ENCODE measurements at places on chromosomes 11 and 22.

- no peak for DNase-seq
These were observed 17.5 kb upstream of the SYT7 start for GRCh38 chr11:61598374-61598773.

- no peak for DNase-seq
These were observed 65.3 kb downstream of the ARL14EP start for GRCh38 chr11:30387891-30388861.

DNA sequence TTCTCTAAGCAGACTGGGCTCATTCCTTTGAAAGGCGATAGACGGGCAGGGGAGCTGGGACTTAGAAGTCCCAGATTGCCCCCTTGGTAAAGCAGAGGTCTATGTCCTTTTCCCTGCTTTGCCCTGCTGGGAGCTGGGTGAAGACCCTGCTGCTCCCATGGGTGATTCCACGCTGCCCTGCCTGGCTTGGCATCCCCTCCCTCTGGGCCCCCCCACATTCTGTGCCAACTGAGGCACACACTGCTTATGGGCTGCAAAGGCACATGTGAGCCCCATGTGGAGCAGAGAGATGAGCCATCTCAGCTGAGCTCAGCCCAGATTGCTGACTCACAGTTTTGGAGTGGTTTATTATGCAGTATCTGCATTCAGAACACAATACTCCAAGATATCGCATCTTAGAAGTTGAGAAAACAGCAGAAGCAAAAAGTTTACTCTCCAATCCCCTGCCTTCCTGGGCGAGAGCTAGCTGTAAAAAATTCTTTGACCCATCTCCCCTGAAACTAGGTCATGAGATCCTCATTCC lies 127.2 kb downstream of the ST3GAL4 start:
- no peak for DNase-seq

- no peak for DNase-seq
These were observed at the start of gene SCUBE2 for GRCh38 chr11:9091044-9091922. SCUBE2 (minus strand) TSS chr11:9091599; CDS start chr11:9091528, 71 bp downstream.

DNA sequence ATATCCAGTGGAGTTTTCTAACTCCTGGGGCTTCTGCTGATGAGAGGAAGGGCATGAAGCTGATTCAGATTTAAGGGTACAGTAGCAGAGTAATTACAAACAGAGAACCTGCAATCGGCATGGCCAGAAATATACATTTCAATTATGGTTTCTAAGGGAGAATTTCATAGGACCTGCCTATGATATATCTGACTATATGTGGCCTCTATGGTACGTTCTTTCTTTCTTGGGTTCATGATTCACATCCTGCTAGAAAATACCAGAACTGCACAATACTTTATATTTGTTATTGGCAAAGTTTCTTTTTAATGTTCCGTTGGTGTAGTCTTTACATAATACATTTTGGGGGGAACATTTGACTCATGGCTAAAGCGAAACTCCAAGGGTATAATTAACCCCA lies 63.1 kb upstream of the TTC12 start:
- no peak for DNase-seq

DNA sequence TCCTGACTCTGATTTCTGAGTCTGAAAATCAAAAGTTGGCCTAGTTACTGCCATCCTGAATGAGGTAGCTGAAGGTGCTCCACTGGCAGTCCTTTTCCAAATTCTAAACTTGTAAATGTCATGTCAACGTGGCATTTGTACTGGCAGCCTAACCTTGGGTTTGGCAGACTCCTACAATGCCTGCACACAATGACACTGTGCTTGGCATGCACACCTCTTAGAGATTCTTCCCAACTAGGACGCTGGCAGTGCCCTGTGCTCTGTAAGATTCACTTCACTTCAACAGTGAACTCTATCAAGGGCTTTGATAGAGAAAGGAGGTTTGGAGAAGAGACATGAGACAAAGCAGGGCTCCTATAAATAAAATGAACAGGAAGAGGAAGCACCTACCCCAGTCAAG lies 21.9 kb upstream of the PPP2R1B start:
- DNase-seq: no peak

DNA sequence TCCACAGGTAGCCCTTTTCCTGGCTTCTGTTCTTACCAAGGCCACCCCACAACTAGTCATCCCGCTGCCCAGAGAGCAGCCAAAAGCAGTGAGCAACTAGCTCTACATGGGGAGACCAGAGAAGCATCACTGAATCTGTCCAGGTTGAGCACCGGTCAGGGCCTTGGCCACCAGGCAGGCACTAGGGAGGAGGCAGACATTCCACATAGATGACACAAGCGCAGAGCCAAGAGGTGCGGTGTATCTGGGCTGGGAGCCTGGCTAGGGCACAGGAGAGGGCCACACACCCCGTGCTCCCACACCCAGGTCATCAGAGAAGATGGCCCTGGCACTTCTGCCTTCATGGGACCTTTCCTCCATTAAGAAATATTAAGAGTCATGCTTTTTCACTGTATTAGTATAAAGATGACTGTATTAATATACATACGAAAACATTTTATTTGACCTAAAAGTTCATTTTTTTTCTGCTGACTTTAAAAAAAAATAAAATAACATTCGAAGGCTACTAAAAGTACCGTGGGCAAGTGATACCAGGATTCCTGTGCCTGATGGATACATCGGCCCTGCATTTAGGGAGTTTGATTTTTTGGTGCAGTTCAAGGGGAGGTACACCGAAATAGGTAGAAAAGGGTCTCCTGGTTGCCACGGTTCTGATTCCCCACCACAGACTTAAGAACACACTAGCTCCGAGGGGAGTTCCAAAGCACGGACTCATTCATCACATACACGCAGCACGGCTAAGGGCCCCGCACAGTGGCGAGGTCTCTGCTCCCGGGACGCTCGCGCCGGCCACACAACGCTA lies 1.2 kb downstream of the DGCR2 start:
- no peak for DNase-seq

- no peak for DNase-seq
These were observed 142.4 kb downstream of the APIP start for GRCh38 chr11:34773826-34774225.

DNA sequence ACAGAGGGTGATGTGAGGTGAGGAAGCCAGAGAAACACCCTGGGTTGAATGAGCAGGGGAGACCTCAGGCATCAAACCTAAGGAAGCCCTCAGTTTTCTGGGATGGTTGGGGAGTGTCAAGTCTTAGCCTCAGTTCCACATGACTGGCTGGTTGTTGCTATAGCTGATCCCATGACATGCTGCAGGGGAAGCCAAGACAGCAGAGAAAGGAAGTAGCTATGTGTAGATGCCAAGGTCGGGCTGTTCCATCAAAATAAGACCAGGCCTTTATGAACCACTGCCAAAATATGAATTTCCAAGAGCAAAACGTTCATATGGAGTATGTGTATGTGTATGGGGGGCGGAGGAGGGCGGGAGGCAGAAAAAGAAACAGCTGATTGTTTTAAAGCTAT lies 11.6 kb downstream of the CD59 start:
- no peak for DNase-seq

DNA sequence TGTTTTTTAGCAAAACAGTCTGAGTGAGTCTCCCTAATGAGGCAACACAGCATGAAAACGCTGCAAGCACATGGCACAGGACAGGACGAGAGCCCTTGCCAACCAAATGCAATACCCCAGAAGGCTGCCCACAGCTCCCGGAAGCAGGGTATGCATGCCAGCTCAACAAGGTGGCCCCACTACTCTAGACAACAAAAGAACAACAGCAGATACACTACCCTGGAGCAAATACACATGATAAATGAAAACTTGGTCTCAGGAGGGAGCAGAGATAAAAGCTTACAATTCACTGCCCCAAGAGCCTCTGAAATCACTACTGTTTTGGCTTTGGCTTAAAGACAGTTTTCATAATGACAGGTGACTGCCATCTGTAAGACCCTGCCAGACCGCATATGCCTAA lies 785.4 kb upstream of the API5 start:
- no peak for DNase-seq

DNA sequence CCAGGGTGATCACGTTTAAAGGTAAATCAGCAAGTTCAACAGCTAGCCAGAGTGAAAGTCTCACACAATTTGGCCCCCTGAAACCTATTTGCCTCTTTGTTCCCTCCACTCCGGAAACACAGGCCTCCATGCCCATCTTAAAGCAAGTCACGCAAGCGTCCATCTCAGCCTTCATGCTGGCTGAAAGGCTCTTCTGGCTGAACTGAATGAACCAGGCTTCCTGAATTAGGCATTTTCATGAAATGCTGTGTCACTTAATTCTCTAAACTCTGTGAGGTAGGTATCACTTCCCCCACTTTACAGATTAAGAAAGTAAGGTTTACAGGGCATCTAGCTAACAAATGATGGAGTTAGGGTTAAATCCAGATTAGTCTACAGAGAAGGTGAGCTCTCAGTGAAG lies 1.4 kb downstream of the SLC25A17 start:
- no peak for DNase-seq

- DNase-seq: no peak
These were observed 3.1 kb downstream of the PKDREJ start for GRCh38 chr22:46260038-46260437.

DNA sequence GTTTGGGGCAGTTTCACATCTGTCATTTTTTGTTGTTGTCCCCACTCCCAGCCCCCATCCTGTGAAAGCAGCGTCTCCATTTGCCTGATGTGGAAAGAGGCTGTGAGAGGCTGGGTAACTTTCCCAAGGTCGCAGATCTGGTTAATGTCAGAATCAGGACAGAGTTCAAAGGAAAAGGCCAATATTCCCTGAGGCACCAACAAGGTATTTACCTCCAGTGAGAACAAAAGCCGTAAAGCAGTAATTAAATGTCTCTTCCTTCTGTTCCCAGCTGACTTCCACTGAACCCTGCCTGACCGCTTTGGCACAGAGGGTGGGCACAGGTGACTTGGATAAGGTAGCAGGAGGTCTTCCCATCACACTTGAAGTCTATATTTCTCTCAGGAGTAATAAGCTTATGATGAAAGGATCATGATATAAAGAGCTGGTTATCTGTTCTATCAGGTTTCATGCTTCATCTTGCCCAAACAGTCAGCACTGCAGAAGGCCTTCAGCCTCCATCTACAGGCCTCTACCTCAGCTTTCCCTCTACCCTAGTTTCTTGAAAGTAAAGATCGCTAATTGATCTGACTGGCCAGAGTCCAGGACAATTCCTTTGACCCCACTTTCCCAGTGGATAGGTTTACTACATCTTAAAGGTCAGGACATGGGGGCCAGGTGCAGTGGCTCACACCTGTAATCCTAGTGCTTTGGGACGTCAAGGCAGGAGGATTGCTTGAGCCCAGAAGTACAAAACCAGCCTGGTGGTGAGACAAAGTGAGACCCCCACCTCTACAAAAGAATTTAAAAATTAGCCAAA lies 9.4 kb downstream of the C11orf91 start:
- no peak for DNase-seq

- no peak for DNase-seq
These were observed 2.6 kb downstream of the ARHGAP8 start for GRCh38 chr22:44754998-44755397.

DNA sequence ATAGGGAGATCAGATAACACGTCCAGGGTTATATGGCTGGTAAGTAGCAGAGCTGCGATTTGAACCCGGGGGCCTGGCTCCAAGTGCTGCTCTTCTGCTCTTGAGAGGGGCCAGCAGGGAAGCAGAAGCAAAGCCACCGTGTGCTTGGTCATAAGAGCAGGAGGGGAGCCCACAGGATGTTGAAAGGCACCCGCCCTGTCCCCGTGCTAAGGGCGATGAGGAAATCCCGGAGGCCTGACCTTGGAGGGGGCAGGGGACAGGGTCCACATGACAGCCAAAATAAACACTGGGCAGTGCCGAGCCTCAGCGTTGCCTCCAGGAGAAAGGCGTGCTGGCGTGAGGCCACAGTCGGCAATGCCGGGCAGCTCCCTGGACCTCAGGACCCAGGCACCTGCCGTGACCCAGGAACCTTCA lies 28.8 kb downstream of the TOM1 start:
- DNase-seq: no peak

GRCh38 chr11:67652965-67653845 lies 2.7 kb upstream of the ACY3 start:
- no peak for DNase-seq

DNA sequence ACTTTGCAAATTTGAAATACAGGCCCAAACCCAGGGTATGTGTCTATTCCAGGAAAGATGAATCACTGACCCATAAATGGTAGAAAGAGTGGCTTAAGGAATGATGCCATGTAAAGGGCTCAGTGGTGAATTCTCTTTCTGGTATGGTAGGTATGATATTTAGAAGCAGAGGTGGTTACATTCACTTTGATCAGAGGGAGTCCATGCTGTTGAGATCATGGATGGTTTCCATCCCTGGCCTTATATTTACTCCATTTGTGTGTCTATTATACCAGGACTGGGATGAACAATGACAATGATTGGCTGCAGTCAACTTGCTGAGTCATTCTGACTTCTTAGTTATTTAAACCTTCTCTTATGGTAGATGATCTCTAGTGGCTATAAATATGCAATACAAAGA lies 419.8 kb upstream of the LRRC4C start:
- DNase-seq: no peak

DNA sequence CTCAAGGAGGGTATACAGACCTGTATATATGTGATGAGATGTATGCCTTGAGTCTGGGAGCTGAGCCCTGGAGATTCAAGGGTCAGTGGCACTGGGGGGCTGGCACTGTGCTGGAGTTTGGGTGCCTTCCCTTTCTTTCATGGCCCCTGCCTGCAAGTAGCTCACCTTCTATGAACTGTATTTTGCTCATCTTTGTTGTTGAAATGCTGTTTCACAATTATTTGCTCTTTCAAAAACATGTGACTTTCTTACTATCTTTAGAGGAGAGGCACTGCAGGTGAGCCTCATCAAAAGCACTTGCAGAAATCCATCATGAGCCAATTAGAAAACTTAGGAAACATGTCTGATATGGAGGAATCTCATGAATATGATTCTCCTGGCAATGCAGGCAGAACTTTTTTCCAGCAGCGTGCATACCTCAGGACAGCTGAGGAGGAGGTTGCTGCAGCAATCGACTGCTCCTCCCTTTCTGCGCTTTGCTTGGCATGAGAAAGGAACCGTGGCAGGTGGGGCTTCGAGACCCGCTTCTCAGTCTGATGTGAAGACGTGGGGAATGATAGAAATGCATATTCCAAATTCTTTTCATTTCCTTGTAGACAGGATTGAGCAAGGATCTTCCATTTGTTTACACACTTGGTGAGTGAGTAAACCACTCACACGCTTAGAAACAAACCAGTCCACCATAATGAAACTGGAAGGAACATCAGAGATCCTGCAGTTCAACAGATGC lies 178.4 kb upstream of the E2F8 start:
- no peak for DNase-seq

GRCh38 chr11:128302425-128303186 lies 284.8 kb downstream of the ETS1 start:
- DNase-seq: peak; percentile 87

DNA sequence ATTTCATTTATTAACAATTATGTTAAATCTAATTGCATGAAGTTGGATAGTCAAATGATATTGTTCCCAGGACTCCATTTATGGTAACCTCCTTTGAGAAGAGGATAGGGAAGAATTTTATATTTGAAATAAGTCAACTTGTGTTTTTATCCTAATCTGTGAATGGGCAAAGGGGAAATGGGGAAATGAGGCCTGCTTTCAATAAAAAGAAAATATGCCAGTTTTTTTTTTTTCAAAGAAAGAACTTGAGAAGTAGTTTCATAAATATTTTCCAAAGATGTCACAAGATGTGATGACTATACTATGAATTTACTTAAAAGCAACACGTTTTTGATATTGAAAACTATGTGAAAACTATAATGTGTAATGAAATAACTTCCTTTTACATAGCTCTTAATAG lies 201.8 kb downstream of the TMEM135 start:
- DNase-seq: no peak

GRCh38 chr22:31340360-31340759 lies 5.8 kb downstream of the PATZ1 start:
- DNase-seq: peak; percentile 4
